Hepatocyte (in vitro differentiated cells): ENCODE measurements at places on chromosomes 3 and 15. TPM values are rescaled to one million over a fixed set of nuclear protein-coding genes. Genes with fewer than 3 reads are reported as not detected.

The CPA3 gene
- 0.68 TPM in 1 of 2 replicates, not detected in the other for polyA plus RNA-seq

The HIGD2B gene
- 0.23 TPM in 1 of 2 replicates, not detected in the other for polyA plus RNA-seq

The GOLGA8S gene
- 0.05 TPM in 1 of 2 replicates, not detected in the other for polyA plus RNA-seq

GRCh38 chr15:36996538-36997181 is 103.7 kb downstream of the MEIS2 start:
- H3K4me3 ChIP-seq = no peak overlapping the region
- H3K4me1 ChIP-seq = no peaks in the 10 kb centered on the region
- no peak overlapping the region for H3K27ac ChIP-seq
- no peaks in the 10 kb centered on the region for H3K27me3 ChIP-seq
- no peak for DNase-seq

GRCh38 chr3:186187401-186188275 is 78.7 kb upstream of the ETV5 start:
- no peaks in the 10 kb centered on the region for H3K4me1 ChIP-seq
- H3K27me3 ChIP-seq = peaks cover 9% of the 10 kb centered on the region
- no peak overlapping the region for H3K27ac ChIP-seq
- no peak for DNase-seq
- H3K4me3 ChIP-seq = no peak overlapping the region

- H3K36me3 ChIP-seq = peaks cover 4% of the 10 kb centered on the region
- no peaks in the 10 kb centered on the region for H3K4me1 ChIP-seq
- no peak for DNase-seq
- H3K27me3 ChIP-seq = no peaks in the 10 kb centered on the region
- no peak overlapping the region for H3K27ac ChIP-seq
Measured at GRCh38 chr15:93001156-93001555, 87.9 kb downstream of the RGMA start.
